ENCODE measurements at places on chromosomes 2 and 18.
A peak's percentile ranks its signal among the peaks of the same experiment; 100 is the strongest.

- peak; percentile 82 for DNase-seq
Measured at GRCh38 chr2:231300020-231300721, 95.3 kb upstream of the B3GNT7 start.

DNA sequence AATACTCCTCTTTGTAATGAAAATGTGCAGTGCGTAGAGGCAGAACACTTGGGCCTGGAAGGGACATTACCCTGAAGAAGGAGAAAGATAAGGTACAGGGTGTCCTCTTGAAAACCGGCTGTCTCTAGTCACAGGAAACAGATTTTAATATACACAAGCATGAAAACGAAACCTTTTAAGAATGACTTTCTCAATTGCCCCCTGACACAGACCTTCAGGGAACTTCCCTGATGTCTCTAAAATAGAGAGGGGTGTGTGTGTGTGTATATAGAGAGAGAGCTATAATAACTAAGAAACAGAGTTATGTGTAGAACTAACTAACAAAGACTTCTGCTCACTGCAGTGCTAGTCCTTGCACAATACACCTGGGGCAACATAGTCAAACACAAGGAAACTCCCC is 780.0 kb downstream of the CNTNAP5 start:
- no peak for DNase-seq

GRCh38 chr2:140422759-140423158 is 1642.6 kb upstream of the NXPH2 start:
- no peak for DNase-seq

- DNase-seq = no peak
Measured at GRCh38 chr18:23263551-23264235, 128.4 kb downstream of the CABLES1 start.

GRCh38 chr2:28404086-28404485 is 11.4 kb downstream of the FOSL2 start:
- no peak for DNase-seq

DNA sequence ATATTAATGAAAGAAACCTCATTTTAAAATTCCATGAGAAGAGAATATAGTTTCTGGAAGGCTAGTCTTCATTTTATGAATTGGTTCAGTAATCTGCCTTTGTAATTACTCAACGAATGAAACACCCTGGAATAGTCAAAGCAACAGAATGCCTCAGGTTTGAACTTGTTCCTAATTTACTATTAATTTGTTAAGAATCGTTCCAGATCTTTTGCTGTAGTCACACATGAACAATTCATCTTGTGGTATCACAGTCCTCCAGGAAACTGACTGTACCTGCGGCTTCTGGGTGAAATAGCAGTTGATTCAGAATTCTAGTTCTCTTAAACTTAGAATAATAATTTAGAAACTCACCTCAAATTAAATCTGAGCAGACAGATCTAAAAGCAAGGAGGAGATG is 282.7 kb upstream of the MAP2 start:
- no peak for DNase-seq

- DNase-seq = no peak
Measured at GRCh38 chr2:128545085-128545484, 226.4 kb upstream of the HS6ST1 start.

DNA sequence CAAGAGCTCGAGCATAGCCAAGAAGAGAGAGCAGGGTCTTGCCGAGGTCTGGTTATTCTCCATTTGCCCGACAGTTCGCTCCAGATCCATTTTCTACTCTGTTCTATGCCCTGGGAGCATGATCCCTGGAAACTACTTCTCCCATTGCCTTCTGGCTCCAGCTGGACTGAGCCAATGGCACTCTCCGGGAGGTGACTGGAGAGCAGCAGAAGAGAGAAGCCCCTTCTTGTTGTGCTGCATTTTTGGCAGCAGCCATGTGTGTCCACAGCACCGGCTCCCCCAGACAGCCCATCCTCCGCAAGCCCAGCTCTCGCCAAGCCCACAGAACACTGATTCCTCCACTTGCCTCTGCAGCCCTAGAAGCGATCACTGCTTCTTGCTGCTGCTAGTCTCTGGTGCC is 345.5 kb downstream of the TNS1 start:
- no peak for DNase-seq

GRCh38 chr2:16725549-16725948 is 59.9 kb upstream of the CYRIA start:
- DNase-seq = no peak

DNA sequence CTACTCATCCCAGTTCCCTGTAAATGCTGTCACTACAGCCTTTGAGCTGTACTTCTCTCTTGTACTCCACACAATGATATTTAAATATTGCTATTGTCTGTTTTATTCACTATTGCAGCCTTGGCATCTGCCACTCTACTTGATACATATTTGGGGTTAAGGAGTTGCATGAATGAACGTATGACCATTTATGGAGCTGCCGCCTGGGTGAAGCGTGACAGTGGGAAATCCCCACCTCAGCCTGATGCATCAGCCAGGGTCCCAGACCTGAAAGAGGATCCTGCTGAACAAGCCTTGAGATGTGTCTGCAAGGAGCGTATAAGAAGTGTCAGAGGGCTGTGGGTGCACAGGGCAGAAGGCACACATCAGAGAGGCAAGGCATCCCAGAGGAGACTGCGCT is 39.1 kb downstream of the MRPL35 start:
- DNase-seq = no peak

- peak; percentile 53 for DNase-seq
Measured at GRCh38 chr2:145547620-145548019, 1027.7 kb upstream of the ZEB2 start.

DNA sequence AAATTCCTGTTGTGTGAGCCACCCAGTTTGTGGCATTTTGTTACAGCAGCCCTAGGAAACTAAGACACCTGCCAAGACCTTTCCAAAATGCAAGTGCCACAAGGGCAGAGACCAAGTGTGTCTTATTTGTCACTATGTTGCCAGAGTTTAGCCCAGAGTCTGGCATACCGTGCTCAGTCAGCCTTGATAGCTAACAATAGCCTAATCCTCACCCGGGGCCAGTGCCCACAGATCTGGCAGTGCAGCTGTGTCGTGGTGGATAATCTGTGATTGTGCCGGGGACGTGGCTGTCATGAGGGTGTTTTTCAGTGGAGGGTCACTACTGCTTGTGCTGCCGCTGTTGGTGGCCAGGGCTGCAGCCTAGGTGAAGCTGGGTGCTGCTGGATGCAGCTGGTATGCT is 53.5 kb downstream of the MEP1B start:
- DNase-seq = no peak

DNA sequence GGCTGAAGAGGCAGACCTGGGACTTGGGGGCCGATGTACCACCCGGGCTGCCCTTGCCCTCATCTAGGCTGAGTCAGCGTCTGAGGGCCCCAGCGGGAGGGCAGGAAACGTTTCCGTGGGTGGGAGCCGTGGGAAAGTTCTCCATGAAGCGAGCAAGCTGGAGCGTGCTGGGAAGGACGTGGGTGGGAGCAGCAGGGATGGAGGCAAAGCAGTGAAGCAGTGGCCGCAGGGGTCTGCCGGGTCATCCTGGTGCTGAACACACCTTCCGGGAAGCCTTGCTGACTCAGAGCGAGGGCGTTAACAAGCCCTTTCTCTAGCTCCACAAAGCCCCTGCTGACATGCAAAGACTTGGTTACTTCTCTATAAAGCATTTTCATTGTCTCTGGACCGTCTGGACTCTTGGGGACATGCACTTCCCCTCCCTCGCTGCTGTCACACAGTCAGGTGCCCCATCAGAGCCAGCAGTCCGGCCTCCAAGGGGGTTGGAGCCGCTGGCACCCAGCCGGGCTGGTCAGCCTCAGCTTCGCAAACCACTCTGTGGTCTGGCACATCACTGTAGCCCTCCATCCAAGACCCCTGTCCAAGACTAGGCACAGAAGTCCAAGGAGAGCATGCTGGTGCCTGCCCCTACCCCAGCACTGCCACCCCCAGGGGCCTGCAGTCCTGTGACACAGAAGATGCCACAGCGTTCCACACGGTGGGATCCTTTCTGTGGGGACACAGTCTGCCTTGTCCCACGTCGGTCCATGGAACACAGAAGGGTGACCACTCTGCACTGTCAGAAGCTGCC is 115.1 kb upstream of the GPC1 start:
- peak; percentile 97 for DNase-seq

DNA sequence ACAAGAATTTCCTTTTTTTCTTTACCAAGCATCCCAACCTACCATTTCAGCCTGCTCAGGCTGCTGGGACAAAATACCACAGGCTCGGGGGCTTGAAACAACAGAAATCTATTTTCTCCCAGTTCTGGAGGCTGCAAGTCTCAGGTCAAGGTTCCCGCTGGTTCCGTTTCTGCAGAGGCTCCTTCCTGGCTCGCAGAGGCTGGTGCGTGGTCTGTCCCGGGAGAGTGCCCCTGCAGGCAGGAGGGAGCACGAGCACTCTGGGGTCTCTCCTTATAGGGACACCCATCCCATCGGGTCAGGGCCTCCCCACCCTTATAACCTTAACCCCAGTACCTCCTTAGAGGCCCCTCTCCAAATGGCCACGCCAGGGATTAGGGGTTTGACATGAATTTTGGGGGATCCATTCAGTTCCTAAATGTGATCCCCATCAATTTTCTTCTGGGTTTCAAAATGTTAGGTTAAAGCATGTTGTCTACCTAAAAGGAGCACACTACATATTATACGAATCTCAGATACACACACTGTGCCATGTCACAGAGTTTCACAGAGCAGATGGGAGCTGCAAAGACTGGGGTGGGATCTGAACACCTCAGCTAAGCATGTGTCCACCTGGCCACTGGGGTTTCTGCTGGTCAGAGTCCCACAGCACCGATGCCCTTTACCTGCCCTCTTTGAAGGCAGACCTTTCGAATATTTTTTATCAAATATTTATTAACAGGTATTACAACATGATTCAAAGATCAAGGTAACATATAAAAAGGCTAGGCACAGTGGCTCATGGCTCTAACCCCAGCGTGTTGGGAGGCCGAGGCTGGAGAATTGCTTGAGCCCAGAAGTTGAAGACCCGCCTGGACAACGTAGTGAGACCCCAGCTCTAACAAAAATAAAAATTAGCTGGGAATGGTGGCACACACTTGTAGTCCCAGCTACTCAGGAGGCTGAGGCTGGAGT is 17.6 kb upstream of the ADI1 start:
- peak; percentile 71 for DNase-seq

GRCh38 chr2:213122725-213123124 is 28.7 kb downstream of the IKZF2 start:
- no peak for DNase-seq

DNA sequence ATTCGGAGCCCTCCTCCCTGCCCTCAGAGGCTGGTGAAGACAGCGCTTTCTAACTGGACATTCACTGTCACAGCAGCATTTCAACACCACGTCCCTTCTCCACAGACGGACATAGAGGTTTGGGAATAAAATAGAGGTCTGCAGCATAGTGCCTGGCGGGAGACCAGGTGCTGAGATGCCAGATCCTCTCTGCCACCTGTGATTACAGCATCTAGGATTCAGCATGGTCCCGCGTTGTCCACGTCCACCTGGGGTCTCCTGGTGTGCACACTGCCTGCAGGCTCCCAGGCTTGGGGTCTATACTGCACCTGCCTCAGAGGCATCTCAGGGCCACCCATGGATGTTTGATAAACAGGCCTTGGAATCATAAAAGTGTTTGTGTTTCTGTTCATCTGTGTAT is 175.5 kb downstream of the TMEM18 start:
- DNase-seq = no peak

GRCh38 chr18:7177116-7177744 is 53.7 kb upstream of the LRRC30 start:
- DNase-seq = peak; percentile 60

- peak; percentile 41 for DNase-seq
Measured at GRCh38 chr2:230052299-230052698, 16.4 kb downstream of the SLC16A14 start.

DNA sequence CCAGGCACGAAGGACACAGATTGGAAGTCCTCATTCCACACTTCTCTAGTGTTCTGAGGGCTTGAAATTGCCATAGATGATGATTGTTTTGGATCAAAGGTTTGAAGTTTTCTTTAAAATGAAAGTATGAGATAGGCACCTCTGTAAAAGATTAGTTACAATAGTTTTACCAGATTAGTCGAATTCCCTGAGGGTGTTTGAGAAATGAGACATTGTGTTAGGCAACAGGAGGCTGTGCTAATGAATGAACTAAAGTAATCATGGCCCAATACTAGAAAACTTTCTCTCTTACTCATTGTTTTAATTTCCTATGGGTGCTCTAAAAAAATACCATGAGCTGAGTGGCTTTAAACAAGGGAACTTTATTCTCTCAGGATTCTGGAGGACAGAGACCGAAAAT is 421.7 kb downstream of the RNF144A start:
- no peak for DNase-seq

DNA sequence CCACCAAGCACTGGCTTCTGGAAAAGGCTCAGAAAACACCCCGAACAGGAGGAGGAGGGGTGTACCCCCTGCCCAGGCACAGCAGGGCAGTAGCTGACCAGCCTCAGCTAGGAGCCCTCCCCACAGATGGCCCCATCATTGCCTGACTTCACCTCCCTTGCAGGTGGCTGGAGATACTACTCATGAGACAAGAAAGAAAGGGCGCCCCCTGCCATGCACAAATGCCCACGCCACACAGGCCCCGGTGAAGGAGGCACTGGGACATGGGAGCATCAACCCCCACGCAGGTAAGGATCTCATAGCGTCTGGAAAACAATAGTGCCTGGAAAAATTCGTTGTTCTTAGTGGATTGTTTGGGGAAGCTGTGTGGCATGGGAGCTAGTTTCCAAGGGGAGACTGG is 240.6 kb downstream of the TFCP2L1 start:
- DNase-seq = peak; percentile 17

GRCh38 chr2:217673627-217674026 is 329.2 kb downstream of the TNS1 start:
- no peak for DNase-seq

GRCh38 chr2:160917850-160918249 is 242.4 kb upstream of the TANK start:
- no peak for DNase-seq

GRCh38 chr2:125581557-125581956 is 1074.4 kb upstream of the GYPC start:
- no peak for DNase-seq

GRCh38 chr2:128390991-128391630 is 72.4 kb upstream of the HS6ST1 start:
- DNase-seq = no peak

- DNase-seq = no peak
Measured at GRCh38 chr2:200411831-200412230, 98.0 kb downstream of the KCTD18 start.

GRCh38 chr2:157336137-157337010 is 10.8 kb upstream of the ERMN start:
- DNase-seq = peak; percentile 44

DNA sequence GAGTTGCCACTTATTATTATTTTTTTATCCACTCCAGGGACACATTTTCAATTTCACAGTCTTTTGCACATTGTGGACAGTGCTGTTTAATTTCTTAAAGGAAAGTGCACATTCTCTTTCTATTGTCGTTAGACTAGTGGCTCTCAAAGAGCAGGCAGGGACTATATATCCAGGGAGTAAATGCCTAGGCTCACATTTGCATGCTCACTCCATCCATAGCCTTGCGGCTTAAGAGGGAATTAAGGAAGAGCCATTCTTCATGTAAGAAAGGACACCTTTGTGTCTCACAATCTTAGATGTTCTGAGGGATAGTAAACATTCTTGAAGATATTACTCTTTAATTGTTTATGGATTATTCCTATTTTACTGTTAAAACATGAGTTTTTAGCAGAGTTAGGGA is 70.8 kb downstream of the FIGN start:
- DNase-seq = no peak
